ENCODE measurements at places on chromosomes 1 and 21.

- DNase-seq: no peak
Measured at GRCh38 chr1:212609701-212610574, 1.4 kb downstream of the ATF3 start.

GRCh38 chr1:39370602-39371001, 120.8 kb upstream of the BMP8A start:
- DNase-seq: no peak

- no peak for DNase-seq
Measured at GRCh38 chr1:217506878-217507277, 124.0 kb downstream of the GPATCH2 start.

- no peak for DNase-seq
Measured at GRCh38 chr1:25486602-25487001, 55.9 kb downstream of the MACO1 start.

DNA sequence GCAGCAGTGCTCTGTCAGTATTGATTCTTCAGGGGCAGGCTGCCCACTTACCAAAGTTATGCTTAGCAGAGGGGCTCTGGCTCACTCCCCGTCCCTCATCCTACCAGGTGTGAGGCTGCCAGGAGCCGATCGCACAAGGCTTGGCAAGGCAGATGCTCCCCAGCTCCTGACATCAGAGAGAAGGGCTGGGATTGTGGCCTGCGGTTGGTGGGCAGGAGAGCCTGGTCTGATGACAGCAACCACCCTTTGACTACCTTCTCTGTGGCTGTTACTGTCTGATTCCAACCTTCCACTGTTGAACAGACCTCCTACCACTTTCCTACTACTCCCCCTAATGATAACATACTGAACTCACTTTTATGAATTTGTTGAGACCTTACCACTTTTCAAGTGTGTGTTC, 23.7 kb upstream of the WDR26 start:
- no peak for DNase-seq

DNA sequence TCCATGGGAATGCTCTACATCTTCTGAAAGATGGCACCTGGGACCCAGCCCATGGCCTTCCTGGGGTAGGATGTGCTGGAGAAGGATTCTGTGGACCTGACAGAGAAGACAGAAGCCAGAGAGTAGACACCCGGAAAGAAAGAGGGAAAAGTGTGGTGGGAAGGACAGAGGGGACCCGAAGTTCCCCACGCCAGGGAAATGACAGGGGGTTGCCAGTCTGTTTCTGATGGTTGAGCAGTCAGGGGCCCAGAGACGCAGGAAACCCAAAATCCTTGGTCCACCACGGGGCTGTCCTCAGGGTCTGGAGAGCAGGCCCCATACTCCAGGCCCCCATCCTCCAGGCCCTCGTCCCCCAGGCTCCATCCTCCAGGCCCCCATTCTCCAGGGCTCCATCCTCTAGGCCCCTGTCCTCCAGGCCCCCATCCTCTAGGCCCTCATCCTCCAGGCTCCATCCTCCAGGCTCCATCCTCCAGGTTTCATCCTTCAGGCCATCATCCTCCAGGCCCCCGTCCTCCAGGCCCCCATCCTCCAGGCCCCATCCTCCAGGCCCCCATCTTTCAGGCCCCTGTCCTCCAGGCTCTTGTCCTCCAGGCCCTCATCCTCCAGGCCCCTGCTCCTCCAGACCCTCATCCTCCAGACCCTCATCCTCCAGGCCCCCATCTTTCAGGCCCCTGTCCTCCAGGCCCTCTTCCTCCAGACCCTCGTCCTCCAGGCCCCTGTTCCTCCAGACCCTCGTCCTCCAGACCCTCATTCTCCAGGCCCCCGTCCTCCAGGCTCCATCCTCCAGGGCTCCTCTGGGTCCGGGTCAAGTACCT, 1.0 kb upstream of the TFF2 start:
- no peak for DNase-seq

DNA sequence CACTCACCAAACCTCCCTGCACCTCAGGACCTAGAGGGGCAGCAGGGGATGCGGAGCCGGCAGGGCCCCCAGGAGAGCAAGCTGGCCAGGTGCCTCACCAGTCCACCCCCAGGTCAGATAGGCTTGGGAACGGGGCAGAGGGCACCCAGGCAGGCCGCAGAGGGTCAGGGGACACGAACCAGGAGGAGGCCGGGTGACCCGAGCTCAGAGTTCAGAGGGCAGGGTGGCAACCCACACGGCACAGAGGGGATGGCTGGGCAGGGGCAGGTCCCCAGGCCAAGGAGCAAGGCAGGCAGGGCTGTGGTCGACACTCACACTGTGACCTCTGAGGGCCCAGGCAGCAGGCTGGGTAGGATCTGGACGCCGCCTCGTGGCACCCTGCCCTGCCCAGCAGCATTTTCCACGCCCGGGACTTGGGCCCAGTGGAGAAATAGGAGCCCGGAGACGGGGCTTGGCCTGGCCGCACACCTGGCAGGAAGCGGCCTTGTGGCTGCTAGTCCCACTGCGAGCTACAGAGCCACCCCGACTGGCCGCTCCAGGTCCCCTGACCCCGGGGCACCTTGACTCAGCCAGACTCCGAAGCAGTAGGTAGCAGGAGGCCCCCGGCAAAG, 5.3 kb downstream of the DVL1 start:
- no peak for DNase-seq

DNA sequence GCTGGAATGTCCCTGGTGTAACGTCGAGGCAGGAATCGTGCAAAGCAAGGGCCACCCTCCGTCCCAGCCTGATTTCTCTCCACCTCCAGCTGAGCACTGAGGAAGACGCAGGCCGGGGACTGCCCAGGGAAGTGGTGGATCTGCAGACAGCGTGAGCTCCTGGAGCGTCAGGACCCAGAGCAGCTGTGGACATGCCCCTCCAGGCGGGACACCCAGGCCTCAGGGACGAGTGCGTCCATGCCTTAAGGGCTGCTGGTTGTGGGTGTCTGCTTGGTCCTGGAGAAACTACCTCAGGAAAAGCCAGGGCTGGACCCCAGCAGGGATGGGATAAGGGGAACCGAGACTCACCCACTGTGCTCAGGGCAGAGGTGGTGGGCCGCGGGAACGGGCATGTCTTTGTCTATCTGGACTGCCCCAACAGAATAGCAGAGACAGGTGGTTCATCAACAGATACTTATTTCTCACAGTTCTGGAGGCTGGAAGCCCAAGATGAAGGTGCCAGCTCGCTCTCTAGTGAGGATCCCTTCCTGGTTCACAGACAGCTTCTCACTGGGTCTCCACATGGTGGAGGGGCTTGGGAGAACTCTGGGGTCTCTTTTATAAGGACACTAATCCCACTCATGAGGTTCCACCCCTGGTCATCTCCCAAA, 5.8 kb upstream of the MMEL1 start:
- DNase-seq: no peak

DNA sequence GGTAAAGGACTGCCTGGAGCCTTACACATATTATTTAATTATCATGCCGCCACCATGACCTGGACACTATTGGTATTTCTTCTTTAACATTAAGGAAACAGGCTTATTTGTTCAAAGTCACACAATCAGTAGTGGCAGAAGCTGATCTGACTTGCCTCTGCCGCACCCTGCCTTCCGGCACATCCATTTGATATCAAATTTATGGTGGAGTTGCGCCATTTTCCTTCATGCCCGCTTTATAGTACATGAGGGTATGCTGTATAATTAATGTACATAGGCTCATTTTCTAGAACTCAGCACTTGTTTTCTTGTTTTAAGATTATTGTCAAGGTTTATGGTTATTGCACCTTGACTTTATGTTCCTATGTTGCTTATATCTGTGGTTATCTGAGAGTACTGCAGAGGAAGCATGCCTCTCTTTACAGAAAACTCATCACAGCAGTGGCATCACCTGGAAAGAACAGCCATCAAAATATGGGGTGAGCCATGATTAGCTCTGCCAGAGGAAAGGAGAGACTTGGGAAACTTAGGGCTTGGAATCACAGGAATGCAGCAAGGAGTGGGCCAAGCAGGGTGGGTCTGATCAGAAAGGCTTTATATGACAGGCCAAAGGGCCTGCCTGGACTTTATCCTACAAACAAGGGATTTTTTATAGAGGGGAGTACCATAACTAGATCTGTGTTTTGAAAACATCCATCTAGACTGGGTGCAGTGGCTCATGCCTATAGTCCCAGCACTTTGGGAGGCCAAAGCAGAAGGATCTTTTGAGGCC, 72.2 kb upstream of the GJB5 start:
- no peak for DNase-seq

- DNase-seq: no peak
Measured at GRCh38 chr1:23475641-23476040, 8.3 kb downstream of the ASAP3 start.

DNA sequence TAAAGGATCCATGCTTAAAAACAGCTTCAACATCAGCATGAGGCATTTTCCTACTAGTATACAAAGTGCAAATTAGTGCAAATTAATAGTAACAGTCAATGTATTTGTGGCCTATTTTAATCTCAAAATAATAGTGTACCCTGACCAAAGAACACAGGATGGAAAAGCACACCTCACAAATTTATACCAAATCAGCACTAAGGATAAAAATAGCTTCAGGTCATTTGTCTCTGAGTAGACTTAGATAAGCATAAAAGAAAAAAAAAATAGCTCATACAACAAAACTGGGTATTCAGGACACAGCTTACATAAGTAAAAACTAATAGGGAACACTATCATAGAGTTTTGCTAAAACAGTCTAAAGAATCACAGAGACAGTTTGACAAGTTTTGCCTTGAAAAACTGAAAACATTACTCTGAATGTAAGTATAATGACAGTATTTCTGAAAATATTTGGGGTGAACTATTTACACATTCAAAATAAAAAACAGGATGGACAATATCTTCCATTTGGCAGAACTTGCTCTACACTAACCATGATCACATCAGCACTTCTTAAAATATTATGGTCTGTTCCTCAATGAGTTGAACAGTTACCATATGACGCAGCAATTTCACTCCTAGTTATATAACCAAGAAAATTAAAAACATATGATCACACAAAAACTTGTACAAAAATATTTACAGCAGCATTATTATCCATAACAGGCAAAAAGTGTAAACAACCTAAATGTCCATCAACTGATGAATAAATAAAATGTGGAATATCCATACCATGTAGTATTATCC, 46.3 kb downstream of the RNF115 start:
- no peak for DNase-seq

GRCh38 chr1:92362970-92363369, 64.1 kb downstream of the RPAP2 start:
- DNase-seq: no peak

DNA sequence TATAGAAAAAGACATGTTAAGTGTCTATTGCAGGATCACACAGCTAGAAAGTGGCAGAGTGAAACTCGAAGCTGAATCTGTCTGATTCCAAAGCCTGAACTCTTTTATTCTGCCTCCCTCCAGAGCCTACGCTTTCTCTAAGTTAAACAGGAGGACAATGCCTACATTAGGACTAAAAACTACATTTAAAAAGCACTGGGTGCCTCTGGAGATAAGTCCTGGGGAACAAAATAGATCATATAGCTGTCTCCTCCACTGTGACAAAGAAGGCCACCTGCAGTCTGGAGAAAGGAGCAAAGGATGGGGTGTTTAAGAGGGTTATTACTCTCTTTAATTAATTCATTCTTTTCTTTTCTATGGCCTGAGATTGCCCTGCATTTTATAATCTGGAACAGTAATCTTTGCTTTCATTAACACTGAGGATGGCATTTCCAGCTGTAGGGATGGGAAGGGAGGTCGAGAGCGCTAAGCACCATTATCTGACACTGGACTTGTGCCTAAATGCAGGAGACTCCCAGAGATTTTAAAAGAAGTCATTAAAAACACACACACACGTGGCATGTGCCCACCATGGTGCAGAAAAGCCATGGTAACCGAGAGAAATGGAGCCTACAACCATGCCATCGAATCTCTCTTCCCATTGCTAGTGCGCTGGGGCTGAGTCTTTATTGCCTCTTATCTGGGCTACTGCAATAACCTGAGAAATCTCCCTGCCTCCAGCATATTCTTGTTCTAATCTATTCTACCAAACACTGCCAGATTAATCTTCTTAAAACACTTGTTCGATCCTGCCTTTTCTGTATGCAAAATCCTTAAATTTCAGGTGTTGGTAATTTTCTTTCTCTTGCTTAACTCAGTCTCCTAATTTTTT, 92.2 kb downstream of the PLXNA2 start:
- no peak for DNase-seq

GRCh38 chr1:113199760-113200455, 126.9 kb downstream of the LRIG2 start:
- DNase-seq: peak; percentile 30

DNA sequence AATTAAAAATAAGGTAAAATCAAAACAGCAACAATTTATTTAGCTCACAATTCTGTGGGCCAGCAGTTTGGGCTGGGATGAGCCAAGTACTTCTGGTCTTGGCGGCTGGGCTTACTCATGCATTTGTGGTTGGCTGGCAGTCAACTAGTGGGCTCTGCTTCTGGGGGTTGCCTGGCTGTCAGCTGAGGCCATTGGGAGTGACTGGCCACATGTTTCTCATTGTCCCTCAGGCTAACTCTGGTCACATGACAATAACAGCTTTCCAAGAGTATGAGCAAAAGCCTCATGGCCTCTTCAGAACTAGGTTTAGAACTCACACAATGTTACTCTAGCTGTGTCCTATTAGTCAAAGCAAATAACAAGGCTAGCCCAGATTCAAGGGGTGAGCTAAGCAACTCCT, 15.6 kb upstream of the CHIA start:
- DNase-seq: peak; percentile 60

DNA sequence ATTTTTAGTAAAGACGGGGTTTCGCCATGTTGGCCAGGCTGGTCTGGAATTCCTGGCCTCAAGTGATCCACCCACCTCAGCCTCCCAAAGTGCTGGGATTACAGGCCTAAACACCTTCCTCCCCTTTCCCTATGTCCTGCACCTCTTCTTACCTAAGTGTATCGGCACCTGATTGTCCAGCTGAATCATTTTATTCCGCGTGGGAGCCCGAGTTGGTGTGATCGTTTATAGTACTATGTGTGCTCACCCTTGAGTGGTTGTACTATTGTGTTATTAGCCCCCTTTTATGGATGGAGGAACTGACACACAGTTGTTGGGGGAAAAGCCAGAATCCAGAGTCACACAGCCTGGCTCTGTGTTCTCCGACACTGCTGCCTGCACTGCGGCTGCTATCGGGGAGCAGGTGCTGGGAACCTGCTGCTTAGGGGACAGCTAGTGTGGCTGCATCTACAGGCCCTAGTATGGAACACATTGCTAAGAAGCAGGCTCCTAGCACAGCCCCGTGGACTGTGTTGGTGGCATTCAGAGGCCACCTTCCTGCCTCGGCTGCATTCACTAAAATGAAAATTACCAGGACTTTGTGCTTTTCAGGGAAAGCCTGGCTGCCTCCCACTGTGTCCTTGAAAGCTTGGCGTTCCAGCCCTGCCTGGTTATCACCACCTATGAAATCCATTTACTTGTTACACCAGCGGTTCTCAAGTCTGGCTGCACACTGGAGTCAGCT, 21.6 kb downstream of the ENO1 start:
- DNase-seq: no peak

- DNase-seq: no peak
Measured at GRCh38 chr1:48775831-48776392, 779 bp downstream of the BEND5 start.

DNA sequence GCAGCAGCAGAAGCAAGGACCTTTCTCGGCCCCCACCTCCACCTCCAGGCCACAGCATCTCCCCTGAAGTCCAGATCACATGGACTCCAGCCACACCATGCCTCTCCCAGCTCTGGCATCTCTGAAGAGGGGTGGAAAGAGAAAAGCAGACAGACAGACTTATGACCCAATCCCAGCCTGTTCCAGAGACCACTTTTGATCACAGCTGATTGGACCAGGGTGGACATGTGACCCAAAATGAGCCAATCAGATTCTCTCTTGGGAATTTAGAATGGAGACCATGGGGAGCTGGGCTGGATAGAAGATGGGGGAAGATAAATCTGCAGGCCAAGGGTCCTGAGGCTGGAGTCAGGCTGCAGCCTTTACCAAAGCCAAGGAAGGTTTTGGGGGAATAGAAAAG, 16.4 kb downstream of the HTR1D start:
- no peak for DNase-seq
